Jurkat, Clone E6-1 (cell line): ENCODE measurements at places on chromosomes 7 and 10.

DNA sequence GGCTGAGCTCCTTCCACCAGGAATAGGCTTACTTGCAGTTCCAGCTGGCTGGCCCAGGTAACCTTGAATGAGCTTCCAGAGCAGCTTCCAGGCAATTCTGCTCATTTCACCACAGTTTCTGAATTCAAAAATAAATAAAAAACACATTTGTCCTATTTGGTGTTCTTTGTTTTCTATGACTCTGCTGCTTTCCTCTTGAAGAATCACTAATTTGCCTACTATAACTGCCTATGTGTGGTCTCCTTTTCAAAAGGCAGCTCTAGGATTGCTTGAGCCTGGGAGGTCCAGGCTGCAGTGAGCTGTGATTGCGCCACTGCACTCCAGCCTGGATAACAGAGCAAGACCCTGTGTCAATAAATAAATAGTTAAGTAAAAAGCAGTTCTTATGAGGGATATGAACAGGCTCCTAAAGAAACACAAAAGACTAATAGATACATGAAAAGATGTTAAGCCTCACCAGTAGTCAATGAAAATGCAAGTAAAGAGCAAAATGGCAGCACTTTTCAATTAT is 19.5 kb upstream of the TNPO3 start:
- no peak for DNase-seq

DNA sequence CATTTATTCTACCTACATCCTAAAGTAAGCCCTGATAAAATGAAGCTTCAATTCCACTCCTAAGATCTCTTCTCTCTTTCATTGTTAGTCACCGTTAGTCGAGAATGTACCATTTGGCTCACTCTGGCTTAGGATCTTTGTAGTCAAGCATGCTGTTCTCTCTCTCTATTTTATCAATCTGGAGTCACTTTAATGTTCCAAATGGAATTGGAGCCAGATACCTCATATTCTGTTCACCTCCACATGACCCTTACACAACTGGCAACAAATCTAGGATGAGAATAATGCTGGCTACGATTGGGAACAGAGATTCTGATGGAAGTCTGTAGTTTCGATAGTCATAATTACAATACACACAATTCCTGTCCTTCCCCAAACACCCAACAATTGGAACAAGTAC is 213.7 kb downstream of the TWIST1 start:
- no peak for DNase-seq

DNA sequence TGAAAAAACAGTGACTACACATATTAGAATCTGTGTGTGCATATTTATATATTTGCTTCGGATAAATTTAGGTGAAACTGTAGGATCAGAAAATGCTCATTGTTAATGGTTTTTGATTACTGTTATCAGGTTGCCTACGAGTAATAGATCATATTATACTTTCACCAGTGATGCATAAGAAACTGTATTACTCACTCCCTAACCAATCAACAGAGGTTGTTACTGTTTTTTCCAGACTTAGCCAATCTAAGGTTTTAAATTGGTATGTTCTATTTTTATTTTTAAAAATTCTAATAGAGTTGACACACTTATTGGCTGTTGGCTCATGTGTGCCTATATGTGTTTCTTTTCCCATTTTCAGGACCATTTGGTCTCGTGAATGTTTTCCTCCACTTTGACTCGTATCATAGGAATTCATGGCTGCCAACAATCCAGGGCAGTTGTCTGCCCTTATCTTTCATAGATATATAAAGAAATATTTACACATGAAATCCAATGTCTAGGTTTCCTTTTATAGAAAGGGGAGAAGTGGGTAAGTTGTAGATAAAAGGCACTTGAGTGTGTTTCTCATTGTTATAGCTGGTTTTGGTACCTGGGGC is 59.2 kb downstream of the ANLN start:
- DNase-seq = no peak

- DNase-seq = no peak
Measured at GRCh38 chr7:31186202-31186601, 134.1 kb downstream of the ADCYAP1R1 start.

DNA sequence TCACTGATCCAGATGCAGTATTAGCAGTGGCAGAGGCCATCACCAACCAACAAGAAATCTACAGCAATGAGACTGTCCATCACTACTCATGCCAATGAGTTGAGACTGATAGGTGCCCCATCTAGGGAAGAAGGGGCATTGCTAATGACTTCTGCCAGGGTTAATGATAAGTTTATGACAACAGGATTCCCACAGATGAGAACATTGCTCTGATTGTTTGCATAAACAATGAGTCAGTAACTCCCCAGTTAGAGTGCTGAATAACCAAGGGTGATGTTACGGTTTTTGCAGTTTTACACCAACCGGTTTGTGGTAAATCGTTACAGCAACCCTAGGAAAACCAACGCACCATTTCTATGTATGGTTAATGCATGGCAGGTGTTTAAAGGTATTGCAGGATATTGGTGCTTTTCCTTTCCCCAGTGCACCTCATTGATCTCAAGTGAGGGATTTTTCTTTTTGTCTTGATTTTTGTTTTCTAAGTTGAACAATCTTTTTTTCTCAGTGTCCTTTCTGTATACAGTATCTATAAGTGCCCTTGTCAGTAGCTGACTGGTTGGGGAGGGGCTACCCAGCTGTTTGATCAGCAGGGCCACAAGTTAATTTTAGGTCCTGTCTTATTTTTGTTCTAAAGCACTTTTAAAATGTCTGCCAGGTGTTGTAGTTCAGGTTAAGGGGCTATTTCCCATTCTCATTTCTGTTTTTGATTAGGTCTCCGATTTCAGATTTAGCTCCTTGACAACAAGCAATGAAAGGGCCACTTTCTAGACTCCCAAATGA is 3.9 kb upstream of the CSGALNACT2 start:
- DNase-seq = peak; percentile 60

- no peak for DNase-seq
Measured at GRCh38 chr7:127890726-127891125, 140.5 kb downstream of the LRRC4 start.

DNA sequence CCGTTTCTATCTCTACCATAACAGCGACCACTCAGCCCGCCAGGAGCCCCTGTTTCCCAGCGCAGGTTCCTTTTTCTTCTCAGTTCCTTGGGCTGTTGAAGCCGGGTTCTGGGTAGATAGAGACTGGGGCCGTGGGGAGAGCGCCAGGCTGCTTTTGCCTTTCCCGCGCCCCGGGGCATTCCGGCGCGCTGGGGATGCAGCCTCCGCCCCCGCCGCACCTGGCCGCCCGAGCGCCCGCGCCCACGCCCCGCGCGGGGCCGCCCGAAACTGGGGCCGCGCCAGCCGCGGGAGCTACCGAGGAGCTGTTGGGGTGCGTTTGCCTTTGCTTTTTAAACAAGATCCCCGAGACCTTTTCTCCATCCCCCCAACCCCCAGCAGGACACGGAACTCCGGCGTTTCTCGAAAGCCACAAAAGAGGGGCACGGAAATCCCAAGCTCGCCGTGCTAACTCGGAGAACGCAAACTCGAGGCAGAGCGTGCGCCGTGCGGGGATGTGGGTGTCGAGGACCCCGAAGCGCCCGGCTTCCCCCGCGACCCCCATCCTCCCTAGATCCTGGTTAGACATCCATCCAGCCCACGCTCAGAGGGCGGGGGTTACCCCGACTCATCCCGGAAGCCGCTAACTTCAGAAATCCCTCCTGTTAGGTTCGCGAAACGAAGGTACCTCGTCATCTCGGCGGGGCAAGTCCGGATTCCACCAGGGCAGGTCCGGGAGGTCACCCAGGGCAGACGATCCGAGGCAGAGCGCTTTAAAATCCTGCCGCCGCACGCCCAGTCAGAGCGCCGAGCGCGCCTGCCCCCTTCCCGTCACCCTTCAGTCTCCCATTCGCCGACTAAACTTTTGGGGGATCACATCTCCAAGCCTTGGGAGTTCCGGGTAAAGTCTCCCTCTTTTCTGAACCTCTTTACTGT is 1.0 kb downstream of the GRM8 start:
- DNase-seq = no peak

DNA sequence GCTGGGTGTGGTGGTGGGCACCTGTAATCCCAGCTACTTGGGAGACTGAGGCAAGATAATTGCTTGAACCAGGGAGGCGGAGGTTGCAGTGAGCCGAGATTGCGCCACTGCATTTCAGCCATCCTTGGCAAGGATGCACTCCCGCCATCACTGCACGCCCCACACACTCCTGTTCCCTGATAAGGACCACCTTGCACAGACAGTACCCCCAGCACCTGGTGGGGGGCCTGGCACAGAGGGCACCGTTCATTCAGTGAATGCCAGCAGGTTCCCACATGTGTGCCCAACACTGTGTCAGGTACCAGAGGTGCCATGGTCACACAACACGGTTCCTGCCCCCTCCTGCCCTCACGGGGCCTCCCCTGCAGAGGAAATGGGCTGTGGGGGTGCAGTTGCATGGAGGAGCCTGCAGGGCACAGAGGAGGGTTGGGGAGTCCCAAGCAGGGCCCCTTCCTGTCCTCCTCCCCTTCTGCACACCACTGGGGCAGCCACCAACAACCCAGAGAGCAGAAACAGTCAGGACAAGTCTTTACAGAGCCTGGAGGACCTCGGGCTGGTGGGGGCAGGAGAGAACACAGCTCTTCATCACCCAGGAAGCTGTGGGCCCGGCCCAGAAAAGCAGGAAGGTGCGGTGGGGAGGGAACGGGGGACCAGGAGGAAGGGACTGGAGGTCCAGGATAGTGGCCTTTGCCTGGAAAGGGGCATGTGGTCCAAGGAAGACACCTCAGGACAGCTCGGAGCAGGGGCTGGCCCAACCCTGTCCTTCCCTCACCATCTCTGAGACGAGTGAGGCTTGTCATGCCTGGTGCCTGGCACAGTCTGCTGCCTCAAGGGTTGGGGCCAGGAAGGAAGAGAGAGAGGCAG is 7.1 kb downstream of the CRYGN start:
- DNase-seq = peak; percentile 55

GRCh38 chr7:140702774-140703173 is 6.3 kb downstream of the NDUFB2 start:
- no peak for DNase-seq

DNA sequence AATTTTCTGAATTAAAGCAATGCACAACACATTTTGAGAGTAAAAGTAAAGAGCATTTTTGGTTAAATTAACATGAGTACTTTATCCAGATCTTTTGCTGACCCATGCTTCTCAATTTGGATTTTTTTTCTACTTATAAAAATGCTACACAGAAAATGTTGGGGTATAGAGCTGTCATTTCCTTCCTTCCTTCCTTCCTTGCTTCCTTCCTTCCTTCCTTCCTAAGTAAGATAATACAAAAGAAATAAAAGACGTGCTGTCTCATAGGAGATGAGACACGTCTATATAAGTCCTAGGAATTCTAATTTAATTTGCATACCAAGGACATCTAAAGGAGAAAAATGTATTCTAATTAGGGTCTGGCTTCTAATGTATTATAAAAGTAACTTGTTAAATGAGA is 31.0 kb upstream of the CAV2 start:
- no peak for DNase-seq

DNA sequence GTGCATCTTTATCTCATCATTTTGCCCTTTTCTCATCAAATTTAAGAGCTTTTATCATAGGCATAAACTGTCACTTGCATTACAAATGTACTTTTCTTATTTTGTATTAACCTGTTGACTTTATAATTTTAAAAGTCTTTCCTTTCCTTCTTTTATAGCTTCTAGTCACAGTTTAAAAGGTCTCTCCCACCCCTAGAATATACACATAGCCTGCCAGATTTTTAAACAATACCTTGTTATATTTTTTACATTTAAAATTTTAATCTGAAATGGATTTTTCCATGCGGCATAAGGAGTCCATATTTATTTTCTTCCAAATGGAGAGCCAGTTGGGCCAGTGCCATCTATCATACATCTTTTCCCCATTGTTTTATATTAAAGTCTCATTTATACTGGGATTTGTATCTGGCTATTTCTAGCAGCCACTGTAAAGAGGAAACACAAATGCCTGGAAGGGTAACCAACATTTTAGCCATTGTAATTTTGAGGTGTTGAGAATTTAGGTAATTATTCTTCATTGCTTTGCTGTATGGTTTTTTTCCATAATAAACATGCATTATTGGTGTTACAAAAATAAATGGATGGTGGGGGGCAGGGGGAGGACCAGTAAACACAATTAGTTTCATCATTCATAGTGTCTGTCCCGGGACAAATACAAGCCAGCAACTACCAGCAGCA is 92.8 kb downstream of the CCDC71L start:
- no peak for DNase-seq

DNA sequence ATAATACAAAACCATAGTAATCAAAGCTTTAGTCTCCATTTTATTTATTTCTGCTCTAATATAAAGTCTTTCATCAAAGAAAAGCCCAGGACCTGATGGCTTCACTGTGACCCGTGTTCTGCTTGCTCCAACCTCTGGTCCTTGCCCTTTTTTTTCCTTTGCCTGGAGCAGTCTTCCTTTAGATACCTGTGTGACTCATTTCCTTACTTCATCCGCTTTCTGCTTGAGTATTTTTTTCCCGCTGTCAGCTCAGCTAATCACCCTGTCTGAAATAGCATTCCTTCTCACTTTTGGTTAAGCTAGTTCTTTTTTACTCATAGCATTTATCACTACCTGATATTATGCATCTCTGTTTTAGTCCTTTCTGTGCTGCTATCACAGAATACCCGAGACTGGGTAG is 194.8 kb downstream of the ABCA13 start:
- DNase-seq = no peak

- DNase-seq = no peak
Measured at GRCh38 chr10:3530346-3530745, 254.7 kb downstream of the KLF6 start.

GRCh38 chr7:130733931-130734814 is at the start of gene KLF14:
Gene KLF14 (minus strand): TSS chr7:130734207. CDS start chr7:130734033, 174 bp downstream.
- no peak for DNase-seq

- DNase-seq = no peak
Measured at GRCh38 chr7:137846827-137847567, at the start of gene DGKI. Gene DGKI (minus strand): TSS chr7:137846974.

GRCh38 chr10:93806903-93807302 is 49.2 kb downstream of the LGI1 start:
- no peak for DNase-seq

DNA sequence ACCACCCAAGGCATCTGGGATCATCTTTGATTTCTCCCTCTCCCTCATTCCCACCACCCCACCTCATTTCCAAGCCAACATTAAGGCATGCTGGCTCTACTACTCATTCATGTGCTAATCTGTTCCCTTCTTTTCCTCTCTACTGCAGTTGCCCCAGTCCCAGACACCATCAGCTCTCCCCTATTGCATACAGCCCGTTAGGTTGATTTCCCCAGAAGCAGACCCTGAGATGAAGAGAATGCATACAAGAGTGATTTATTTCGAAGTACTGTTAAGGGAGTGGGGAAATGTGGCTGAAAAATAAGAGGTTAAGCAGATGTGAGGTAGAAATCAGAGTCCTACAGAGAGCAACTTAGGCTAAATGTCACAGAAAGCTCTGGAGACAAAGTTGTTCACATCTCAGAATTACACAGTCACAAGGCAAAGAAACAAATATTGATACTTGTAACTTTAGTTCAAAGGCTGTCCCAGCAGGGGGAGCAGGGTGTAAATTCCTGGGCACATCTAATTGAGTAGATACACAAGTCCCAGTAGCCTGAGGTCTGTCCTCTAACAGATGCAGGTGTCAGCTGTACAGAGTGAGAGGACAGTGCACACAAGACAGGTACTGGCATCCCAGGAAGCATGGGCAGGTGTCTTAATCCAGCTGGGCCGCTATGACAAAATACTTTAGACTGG is 20.9 kb downstream of the AKR1D1 start:
- peak; percentile 45 for DNase-seq

GRCh38 chr7:140745266-140746058 is 49.0 kb downstream of the NDUFB2 start:
- DNase-seq = no peak

GRCh38 chr7:156005202-156005691 is 193.0 kb upstream of the SHH start:
- DNase-seq = no peak

GRCh38 chr7:135275971-135276580 is 42.4 kb downstream of the STRA8 start:
- no peak for DNase-seq
